Stimulated activated naive CD8-positive, alpha-beta T cell treated with anti-CD3 and anti-CD28 coated beads, Interleukin-15, Interleukin-2, amounts not matched to agents 100 U/mL and 50 U/mL, for 24 hours (primary cell): ENCODE measurements at places on chromosomes 5 and 9.
A peak's percentile ranks its signal among the peaks of the same experiment; 100 is the strongest.

DNA sequence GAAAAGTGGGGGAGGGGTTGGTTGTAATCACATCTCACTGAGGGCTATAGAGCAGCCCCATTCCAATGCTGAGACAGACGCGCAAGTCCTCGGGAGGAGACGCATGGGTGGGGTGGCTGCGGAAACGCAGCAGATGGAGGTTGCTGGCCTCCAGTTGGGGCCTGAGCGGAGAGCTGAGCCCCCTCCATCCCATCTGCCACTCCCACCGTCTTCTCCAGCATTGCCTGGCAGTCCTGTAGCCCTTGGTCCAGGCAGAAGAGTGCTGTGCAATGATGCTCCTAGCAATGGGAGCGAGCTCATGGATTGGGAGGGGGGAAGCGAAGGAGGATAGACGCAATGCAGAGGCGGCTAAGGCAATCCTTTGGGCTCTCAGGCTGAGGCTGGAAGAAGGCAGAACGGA, 79.4 kb upstream of the GLRA1 start:
- DNase-seq, result no peak

DNA sequence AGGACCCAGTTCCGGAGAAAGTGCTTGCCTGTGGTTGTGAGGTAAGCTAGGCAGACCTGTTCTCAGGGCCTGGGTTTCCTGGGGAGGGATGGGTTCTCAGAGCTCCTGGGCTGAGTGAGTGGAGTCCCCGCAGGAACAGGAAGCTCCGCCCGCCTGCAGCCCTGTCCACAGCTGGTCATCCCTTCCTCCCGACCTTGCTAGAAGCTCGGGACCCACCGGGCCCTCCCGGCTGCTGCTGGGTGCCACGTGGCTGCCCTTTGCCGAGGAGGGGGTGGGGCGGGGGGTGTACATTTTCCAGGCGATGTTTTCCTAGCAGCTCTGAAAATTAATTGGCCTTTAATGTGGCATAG, 198.1 kb downstream of the C9orf50 start:
- DNase-seq, result no peak

- DNase-seq, result no peak
Measured at GRCh38 chr5:51657340-51658240, 274.3 kb downstream of the ISL1 start.

- DNase-seq, result no peak
Measured at GRCh38 chr5:86864051-86864450, 246.3 kb downstream of the COX7C start.

DNA sequence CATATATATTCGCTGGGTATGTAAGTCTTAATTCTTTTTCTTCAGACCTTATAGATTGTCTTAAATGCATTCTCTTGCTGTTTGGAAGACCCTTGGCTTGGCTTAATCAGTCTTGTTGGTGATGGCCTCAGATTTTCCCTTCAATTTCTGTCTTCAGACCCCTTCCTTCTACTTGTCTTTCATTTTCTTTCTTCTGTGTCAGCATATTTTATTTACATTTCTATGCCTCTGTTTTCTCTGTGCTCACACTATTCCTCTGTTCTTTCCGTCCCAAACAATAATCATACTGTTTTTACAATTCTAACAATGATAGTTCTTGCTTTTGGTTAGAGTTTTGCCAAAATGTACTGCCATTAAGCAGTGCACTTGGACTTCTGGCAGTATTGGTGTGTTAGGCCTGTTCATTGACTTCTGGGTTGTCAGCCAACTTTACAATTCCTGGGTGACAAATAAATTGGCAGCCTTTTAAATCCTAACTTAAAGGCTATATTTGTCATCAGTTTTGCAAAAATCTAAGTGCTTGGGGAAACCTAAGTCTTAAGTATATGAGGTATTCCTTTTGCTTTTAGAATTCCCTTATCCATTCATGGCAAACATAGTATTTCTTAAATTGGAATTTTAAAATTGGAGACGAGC, 8.0 kb downstream of the SRFBP1 start:
- no peak for DNase-seq

- DNase-seq, result no peak
Measured at GRCh38 chr9:694403-695154, 146.9 kb upstream of the DMRT1 start.

GRCh38 chr5:1855596-1855995, 27.1 kb downstream of the IRX4 start:
- no peak for DNase-seq

- no peak for DNase-seq
Measured at GRCh38 chr9:71628247-71628646, 140.1 kb downstream of the CEMIP2 start.

- no peak for DNase-seq
Measured at GRCh38 chr5:153517241-153517611, 26.8 kb downstream of the GRIA1 start.

GRCh38 chr5:59555596-59555995, 337.9 kb downstream of the PDE4D start:
- no peak for DNase-seq

DNA sequence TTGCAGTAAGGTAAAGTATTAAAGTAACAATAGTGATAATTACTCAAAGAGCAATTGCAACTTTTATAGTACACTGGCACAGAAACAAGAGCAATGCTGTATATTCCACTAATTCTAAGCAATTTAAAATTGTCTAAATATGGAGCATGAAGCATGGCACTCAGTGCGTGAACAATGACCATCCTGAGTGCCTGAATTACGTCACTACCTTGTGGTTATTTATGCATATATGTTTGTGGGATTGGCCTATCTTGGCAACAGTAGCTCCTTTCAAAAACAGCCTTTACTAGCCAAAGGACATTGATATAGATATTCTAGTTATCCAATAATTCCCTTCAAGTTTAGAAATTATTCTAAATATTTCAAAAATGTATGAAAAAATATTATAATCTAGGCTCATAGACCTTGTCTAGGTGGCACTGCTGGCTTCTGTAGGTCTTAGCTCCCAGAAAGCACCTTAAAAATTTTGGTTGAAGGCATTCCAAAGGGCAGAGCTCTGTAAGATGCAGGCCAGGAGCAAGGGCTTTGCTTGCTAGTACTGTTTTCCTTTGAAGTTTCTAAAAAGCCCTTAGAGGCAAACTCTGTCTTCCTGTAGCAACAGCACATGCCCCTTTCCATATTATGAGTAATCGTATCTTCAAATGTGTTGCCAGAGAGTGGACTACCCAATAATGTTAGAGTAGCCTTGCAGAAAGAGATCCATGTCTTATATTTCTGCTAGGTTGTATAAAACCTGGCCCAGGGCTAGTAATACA, 719.3 kb downstream of the NR2F1-AS1 start:
- no peak for DNase-seq

- DNase-seq, result no peak
Measured at GRCh38 chr9:107963246-107963645, 473.7 kb upstream of the KLF4 start.

DNA sequence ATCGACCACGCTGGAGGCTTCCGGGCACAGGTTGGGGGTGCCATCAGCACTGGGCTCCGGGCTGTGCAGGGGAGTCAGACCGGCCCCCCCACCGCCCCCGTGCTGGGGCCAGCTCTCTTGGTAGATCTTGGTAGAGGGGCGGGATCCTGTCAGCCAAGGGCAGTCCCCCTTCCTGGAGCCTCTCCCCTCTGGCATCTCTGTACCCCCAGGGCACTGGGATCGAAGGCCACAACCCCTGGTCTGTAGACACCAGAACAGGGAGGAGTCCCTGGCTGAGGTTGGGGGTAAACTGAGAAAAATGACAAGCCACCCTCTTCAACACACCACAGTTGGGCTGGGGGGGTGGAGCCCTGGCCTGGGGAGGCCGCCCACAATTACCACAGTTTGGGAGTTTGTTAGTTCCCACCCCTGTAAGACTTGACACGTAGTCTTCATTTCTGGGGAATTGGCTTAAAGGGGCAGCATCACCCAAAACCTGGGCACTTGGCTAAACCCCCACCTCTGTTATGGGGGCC, 882 bp downstream of the CERCAM start:
- DNase-seq, result no peak

GRCh38 chr5:154447089-154447725, 1.4 kb downstream of the SAP30L start:
- DNase-seq, result no peak

DNA sequence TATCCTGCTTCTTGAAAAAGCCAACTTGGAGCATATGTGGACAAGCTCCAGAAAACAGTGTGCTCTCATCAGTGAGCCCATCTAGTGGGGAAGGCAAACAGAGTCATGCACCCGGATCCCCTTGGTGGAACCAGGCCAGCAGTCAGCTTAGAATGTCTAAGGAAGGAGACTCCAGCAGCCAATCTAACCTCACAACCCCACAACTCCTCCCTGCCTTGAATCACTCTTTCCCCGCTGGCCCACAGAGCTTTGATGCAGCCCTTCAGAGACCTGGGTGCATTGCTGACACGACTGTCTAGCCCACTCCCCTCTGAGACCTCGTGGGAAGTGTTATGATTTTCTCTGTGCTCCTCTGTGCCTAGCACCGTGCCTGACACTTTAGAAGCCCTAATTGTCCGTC, 623.7 kb downstream of the BNC2 start:
- no peak for DNase-seq

DNA sequence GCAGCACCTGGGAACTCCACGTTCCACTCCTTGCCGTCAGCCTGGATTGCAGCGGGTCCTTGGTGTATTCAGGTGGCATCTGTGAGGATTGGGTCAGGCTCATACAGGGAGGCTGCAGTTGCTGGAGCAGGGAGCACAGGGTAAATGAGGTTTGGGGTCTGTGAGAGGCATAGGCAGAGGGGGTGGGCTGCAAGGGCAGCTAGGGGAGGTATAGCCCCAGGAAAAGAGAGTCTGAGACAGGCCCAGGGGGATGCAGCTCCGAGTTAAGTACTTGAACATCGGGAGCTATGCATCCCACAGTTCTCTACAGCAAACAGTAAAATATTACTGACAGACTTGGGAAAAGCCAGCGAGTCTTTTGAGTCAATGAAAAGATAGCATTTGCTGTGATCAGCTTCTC, 101.6 kb downstream of the TRIO start:
- DNase-seq, result no peak

GRCh38 chr5:18686253-18686652, 1052.0 kb downstream of the TAF11L14 start:
- no peak for DNase-seq

GRCh38 chr5:132265336-132266030, 8.0 kb downstream of the PDLIM4 start:
- DNase-seq, result no peak

DNA sequence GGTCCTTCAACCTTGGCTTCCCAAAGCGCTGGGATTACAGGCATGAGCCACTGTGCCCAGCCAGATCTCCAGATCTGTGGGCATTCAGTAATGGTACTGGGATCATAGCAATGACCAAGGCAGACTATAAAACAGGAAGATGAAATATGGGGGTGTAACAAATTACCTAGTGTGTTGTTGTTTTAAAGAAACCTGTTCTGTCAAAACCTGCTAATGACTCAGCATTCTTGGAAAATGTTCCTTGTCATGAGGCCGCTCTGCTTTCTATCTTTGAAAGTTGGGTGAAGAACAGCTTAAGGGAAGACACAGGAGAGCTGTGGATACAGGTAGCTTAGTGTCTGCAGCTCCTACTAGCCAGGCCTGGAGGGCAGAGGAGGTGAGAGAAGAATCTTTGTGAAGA, 19.4 kb downstream of the TARS1 start:
- no peak for DNase-seq

GRCh38 chr5:139969318-139969717, 73.8 kb downstream of the NRG2 start:
- no peak for DNase-seq

DNA sequence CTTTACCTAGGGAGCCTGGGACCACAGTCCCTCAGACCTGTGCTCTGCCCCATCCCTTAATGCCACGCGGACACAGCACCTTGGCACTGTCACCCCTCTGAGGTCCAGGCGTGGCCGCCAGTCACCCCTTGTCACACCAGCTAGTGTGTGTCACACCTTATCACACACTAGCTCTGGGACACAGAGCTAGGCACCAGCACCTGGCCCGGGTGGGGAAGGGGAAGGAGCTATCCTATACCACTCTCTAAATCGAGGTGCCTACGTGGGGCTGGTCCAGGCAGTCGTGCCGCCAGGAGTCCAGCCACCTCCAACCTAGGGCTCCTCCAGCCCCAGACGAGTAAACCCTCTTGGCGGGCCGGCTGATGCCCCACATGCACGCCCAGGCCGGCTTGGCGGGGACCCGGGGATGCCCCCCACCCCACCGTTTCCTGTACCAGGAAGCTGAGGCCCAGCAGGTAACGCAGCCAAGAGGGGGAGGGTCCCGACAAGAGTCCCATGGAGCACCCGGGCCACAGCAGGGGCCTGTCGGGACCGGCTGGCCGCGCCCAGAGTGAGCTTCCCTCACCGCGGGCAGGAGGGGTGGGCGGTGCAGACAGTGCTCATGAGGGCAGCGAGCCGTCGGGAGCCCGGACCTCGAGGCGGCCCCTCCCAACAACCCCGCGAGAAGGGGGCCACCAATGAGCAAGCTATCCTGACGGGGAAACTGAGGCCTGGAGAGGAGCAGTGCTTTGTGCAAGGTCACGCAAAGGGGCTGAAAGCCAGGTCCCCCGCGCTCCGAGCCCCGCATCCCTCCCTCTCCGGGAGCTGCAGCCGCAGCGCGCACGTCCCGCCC, 550 bp downstream of the CORO2A start:
- peak; percentile 40 for DNase-seq

GRCh38 chr9:123735376-123735775, 194.6 kb downstream of the DENND1A start:
- DNase-seq, result no peak

DNA sequence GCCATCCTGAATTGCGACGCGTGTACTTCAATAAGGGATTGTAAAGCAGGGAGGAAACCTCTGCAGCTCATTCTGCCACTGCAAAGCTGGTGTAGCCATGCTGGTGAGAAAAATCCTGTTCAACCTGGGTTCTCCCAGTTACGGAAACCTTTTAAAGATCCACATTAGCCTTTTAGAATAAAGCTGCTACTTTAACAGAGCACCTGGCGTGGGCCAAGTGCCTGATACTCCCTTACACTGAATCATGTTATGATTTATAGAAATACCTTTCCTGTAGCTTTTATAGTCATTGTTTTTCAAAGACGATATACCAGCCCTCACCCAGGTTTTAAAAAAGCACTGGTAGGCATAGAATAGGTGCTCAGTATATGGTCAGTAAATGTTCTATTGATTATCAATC, 48.3 kb downstream of the SFXN1 start:
- no peak for DNase-seq

GRCh38 chr5:176878906-176879662, 20.1 kb downstream of the HK3 start:
- no peak for DNase-seq

DNA sequence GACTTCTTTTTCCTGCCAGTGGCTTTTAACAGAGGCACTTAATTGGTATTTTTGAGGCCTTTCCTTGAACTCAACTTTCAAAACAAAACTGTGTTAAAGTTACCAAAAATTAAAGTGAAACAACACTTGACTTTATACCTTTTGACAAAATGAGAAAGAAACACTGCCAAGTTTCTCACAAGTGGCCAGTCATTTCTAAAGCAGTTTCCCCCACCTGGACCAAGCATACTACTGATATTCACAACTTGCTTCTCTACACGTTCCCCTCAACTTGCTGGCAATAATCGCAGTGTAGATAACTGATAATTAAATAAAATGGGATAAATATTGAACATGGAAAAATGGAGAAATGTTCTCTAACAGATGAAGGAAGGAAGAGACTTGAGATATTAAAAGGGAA, 135.7 kb downstream of the TLR4 start:
- DNase-seq, result no peak

- no peak for DNase-seq
Measured at GRCh38 chr9:91939978-91940377, 10.1 kb downstream of the ROR2 start.
